Fibroblast of skin of left quadriceps (primary cell): ENCODE measurements at places on chromosomes 2 and 18.

DNA sequence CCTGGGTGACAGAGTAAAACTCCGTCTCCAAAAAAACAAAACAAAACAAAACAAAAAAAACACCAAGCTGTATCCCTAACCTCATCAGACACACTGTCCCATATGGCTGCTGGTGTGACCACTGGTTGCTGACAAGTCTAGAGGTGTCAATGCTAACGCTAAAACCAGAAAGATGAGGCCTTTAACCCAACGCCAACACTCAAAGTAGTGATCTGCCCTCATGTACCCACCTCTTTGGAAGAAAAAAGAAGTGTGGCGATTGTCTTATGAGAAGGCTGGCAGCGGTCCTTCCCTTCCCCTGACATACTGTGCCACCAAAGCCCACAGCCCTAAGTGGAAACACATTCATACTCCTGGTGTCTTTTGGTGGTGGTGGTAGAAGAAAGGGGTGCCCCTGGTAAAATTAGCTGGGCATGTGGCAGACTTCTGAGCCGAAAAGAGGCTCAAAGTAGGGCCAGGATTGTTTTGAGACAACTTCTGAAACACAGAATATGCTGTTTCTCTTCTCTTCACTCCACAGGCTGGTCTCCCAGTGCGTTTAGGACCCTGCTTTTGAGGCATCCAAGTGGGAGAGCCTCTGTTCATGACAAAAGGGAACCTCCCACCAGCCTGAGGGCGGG is 9.8 kb downstream of the SERTAD2 start:
- DNase-seq = no peak

GRCh38 chr2:146246736-146247523 is 1597.9 kb upstream of the ACVR2A start:
- no peak for DNase-seq

- no peak for DNase-seq
Observed at GRCh38 chr2:13030606-13031005, 313.9 kb downstream of the TRIB2 start.

GRCh38 chr18:3832025-3832638 is 382.2 kb downstream of the TGIF1 start:
- DNase-seq = no peak

- DNase-seq = peak; percentile 6
Observed at GRCh38 chr2:60365556-60365955, 187.9 kb downstream of the BCL11A start.

- no peak for DNase-seq
Observed at GRCh38 chr2:104408266-104408665, 445.6 kb upstream of the POU3F3 start.

- DNase-seq = no peak
Observed at GRCh38 chr2:225002656-225003045, 39.6 kb downstream of the DOCK10 start.
